ENCODE measurements at places on chromosomes 16 and 17.

GRCh38 chr16:73317321-73317857 is 269.5 kb upstream of the ZFHX3 start:
- no peak for DNase-seq

DNA sequence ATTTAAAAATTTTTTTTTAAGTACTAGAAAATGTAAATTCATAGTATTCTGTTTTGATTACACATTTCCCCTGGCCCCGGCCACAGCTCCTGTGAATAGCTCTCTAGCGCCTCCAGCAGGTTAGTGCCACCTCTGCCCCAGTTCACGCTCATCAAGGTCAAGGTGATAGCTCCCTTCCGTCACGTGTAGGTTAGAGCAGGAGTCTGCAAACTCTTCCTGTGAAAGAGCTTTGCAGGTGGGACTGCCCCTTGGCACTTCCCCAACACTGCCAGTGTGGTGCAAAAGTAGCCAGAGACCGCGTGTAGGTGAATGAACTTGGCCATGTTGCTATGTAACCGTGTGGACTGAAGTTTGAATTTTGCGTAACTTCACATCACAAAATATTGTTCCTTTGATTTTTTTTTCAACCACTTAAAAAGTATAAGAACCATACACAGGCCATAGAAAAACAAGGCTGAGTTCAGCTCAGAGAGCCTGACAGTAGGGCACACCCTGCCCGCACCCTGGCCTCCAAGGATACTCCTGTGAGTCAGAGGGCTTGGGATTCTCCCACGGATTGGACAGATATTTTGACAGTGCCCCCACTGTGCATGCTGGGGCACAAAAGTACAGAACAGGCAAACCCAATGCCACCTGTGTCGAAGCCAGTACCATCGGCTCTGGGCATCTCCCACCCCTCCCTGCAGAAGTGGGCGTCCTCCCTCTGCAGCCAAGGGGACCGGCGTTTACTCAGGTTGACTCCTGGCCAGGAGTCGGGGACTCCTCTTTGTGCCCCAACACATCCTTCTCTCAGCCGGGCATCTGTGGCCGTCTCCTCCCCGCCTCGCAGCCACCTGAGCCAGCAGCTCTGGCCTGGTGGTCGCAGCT is 92.0 kb upstream of the CHMP6 start:
- DNase-seq, result peak; percentile 87

DNA sequence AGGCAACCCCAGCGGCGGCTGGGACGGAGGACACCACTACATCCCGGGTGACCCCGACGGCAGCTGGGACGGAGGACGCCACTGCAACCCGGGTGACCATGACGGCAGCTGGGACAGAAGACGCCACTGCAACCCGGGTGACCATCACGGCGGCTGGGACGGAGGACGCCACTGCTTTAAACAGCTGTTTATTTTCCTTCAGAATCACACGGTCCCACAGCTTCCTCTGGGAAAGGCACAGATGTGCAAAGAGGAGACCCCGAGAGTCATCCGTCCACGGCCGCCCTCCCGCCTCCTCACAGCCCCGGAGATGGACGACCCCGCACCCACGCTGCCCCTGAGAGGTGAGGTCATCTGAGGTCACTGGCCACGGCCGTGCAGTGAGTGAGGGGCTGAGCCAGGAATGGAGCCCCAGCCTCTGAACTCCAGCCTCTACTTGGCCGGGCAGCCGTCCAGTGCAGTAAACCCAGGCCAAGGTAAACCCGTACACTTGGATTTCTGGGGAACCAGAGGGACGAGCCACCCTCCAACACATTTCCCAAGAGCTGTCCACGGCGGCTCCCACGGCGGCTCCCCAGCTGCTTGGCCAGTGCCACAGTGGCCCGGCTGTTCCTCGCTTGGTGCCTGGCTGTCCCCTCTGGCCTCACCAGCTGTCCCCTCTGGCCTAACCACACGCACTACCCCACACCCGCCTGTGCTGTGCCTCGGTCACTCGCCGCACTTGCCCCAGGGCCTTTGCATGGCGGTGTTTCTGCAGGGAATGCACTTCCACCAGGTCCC is 43.2 kb upstream of the PABPN1L start:
- DNase-seq, result no peak

GRCh38 chr17:16973760-16974540 is 2.0 kb upstream of the TNFRSF13B start:
- DNase-seq, result no peak

- no peak for DNase-seq
Observed at GRCh38 chr16:51407921-51408320, 256.9 kb upstream of the SALL1 start.

DNA sequence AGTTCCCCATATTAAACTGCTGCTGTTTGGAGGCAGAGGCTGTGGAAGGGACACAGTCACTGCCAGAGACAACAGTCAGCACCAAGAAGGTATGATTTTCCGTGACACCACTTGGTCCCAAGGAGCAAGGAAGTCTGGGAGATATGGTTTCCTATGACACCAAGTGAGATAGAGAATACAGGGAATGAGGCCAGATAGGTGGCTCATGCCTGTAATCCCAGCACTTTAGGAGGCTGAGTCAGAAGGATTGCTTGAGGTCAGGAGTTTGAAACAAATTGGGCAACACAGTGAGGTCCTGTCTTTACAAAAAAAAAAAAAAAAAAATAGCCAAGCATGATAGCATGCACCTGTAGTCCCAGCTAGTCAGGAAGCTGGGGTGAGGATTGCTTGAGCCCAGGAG is 90.8 kb downstream of the ABCC12 start:
- DNase-seq, result no peak

DNA sequence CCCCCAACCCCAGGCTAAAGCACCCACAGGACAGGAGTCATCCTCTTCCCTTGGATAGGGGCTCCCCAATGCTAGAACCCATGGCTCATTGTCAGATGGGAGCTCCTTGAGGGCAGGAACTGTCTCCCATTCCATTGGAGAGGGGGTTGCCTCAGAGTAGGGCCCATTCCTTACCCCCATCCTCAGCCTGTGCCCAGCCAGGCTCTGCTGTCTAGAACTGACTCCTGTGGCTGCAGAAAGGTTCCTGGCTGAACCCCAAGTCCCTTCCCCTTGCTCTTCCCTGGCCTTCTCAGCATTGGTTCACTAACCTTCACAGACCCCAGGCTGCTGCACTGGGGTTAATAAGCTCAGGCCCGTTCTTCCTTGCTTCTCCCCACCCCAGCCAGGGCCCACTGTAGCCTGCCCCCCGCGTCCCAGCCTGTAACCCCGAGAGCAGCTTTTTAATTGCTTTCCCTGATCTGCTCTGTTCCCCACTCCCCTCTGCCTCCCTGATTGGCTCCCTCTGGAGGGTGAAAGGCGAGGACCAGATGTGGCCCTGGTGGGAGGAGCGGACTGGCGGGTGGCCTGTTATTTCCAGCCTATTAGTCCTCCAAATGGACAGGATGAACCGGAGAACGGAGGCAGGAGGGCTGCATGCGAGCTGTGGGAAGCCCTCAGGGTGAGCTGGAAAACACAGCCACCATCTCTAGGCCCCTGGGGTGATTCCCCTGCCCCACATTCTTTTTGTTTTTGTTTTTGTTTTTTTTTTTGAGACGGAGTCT is 6.0 kb upstream of the GFAP start:
- DNase-seq, result no peak

DNA sequence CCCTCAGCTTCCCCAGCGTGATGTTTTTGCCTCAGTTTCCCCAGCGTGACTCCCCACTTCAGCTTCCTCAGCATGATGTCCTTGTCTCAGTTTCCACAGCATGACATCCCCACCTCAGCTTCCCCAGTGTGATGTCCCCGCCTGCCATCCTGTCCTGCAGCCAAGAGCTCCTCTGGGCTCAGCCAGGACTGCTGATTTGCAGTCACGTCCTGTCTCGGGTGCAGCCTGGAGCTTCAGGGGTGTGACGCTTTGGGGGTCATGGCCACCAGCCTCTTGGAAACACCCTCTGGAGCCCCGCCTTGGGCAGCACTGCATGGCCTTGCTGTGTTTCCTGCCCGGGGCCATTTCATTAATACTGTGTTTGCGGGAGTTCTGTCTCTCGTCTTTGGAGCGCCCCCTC is 16.5 kb upstream of the NUDT16L1 start:
- no peak for DNase-seq

- no peak for DNase-seq
Observed at GRCh38 chr16:58658796-58659211, 25.8 kb downstream of the SLC38A7 start.

GRCh38 chr16:80659865-80660264 is 119.1 kb downstream of the DYNLRB2 start:
- DNase-seq, result no peak

- DNase-seq, result no peak
Observed at GRCh38 chr17:63151941-63152523, 186.0 kb downstream of the TANC2 start.
